ENCODE measurements at places on chromosomes 5 and 9.

- no peak for DNase-seq
Measured at GRCh38 chr9:114522286-114522685, 17.0 kb upstream of the WHRN start.

DNA sequence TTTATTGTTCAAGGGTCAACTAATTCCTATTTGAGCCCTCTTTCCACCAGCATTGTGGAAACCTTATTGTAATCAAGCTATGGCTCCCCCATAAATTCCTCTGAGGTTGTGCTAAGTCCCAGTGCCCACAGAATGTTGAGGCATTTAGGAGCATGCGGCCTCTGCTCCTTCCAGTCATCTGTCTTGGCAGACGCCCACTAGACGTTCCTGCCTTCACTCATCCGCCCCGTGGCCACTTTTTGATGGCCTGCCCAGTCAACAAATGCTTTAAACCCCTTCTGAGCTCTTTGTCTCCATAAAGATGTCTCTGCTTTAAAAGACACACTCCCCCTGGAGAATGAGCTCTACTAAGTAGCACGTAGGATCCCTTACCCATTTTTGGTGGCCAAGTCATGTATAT, 104.7 kb downstream of the GAS1 start:
- peak; percentile 16 for DNase-seq

GRCh38 chr5:115855959-115856358, 14.2 kb downstream of the AP3S1 start:
- DNase-seq, result no peak

- no peak for DNase-seq
Measured at GRCh38 chr5:126877602-126878001, 100.7 kb downstream of the LMNB1 start.

DNA sequence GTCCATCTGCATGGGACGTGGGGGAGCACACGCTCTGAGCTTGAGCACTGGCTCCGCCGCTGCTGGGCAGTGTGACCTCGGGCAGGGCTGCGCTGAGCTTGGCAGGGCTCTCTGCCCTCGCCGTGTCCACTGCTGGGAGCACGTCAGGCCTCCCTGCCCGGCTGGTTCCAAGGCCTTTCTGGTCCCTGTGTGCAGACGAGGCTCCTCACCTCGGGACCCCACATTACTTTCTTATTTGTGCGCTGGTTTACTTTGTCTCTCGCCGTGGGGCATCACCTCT, 43.9 kb downstream of the RXRA start:
- no peak for DNase-seq

DNA sequence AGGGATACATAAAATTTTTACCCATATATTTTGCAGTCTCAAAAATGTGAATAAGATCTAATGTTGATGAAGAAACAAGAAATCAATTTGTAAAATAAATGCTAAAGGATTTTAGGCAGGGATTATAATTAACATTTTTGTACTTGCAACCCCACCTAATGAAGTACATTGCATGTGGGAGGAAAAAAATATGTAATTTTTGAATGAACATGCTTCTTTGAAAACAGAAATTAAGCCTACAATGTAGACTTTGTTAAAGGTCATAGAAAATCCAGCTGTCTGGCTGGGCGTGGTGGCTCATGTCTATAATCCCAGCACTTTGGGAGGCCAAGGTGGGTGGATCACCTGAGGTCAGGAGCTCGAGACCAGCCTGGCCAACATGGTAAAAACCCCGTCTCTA, 15.6 kb downstream of the SLC27A6 start:
- DNase-seq, result no peak

GRCh38 chr5:298737-299125, 22.8 kb upstream of the AHRR start:
- no peak for DNase-seq

DNA sequence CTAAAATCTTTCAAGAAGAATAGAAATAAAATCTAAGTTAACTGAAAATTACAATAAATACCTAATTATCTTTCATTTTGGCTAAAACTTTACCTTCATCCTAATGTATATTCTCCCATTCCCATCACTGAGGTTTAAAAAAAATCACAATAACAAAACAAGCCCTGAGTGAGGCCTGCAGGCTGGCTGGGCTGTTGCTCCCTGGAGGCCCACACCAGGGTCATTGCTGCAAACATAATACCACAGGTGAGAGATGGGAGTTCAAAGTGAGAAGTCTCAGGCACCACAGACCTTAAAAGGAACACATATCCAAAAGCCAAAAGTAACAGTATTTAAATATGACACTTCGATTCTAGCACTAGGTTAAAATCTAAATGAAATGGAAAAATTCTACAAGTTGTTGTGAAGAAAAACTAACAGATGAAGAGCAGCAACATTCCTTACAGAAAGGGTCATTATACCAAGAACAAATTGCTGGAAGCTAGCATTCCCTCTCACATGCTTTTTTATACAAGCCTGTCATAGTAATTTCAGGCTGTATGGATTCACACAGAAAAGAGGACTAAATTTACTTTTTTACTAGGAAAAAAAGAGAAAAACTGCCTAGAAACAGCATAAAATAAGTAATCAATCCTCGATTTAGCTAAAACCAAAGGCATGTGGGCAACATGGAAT, 57.8 kb downstream of the AUH start:
- no peak for DNase-seq

DNA sequence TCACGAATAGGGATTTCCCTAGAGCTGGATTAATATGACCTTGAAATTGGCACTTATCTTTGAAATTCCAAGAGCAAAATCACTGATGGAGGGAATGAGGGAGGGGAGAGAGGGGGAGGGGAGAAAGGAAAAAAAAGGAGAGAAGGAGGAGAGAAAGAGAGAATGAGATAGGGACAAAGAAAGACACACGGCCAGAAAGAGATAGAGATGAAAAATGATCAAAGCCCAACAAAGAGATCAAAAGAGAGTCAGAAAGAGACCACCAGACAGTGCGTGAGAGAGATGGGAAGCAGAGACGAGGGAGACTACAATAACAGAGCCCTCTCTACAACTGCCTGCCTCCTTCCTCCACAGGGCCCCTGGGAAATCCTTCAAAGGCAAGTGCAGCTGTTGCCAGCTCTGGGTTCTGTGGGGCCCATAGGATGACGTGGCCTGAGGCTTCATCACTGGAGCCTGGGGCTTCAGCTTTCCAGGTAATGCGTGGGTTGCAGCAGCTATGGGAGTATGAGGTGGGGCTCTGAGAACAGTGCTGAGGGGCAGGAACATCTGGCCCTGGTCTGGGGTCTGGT, 58.3 kb upstream of the SHB start:
- DNase-seq, result no peak

DNA sequence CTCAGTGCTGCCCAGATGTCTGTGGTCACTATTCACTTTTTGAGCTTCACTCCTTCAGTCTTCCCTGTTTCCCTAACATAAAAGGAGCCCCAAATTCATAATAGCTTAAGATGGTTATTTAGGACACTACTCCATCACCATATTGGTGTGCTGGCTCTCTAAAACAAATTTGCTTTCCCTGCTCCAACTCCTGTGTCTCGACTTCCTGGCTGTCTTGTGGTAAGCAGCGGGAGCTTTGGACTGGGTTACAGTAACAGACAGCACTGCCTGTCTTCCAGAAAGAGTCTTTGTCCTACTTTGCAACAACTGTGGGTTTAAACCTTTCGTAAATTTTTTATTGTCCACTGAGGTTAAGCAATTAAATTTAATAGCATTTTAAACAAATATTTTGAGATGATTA, 389.4 kb downstream of the CDH9 start:
- DNase-seq, result no peak

- no peak for DNase-seq
Measured at GRCh38 chr5:135826221-135826525, 8.3 kb upstream of the SLC25A48 start.

GRCh38 chr9:112112941-112113681, 62.0 kb downstream of the SUSD1 start:
- DNase-seq, result peak; percentile 55

- DNase-seq, result peak; percentile 80
Measured at GRCh38 chr9:95756986-95757385, 118.5 kb upstream of the ERCC6L2 start.

GRCh38 chr5:125227333-125228095, 481.1 kb upstream of the ZNF608 start:
- no peak for DNase-seq

DNA sequence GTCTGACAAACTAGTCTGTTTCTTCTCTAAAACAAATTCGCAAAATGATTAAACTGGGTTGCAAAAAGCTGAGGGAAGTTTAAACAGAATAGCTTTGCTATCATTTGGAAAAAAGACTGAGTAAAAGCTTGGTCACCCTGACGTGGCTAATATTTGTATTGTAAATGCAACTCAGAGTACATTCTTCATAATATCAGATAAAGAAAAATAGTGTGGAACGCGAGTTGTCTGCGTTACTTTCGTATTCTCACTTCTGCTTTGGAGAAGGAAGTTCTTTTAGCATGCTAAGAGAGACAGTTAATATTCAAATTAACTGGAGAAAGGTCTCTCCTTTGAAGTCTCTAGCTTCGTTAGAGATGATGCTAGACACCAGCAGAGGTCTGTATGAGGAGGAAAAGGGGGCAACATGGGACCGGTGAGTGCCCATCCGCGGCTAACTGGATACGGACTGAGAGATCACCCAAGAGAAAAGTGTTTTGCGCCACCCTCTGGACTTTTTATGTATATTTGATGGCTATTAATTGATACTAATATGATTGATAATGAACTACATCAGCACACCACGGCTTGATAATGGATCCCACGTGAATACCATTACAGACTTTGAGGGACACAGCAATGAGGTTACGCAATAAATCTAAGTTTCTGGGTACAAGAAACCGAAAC, 2.9 kb upstream of the CNTRL start:
- peak; percentile 20 for DNase-seq

GRCh38 chr9:98867103-98867428, 59.6 kb downstream of the GALNT12 start:
- DNase-seq, result no peak

DNA sequence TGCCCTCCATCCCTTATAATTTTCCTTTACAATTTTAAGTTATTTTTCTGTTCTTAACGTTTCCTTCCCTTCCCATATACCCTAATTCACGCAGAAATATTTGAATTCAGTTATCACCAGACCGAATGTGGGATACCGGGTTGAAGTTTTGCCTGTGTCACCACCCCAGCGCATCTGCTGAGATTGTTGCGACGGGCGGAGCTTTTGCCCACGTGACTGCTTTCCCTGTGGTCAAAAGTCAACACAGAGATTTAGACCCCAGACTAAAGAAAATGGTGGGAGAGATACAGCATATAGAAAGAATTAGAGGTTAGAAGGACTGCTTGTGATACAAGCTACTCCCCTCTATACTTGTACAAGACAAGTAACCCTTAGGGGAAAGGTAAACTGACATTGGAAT, 326.4 kb upstream of the CTNND2 start:
- no peak for DNase-seq

- DNase-seq, result peak; percentile 27
Measured at GRCh38 chr9:107810461-107810961, 320.9 kb upstream of the KLF4 start.

DNA sequence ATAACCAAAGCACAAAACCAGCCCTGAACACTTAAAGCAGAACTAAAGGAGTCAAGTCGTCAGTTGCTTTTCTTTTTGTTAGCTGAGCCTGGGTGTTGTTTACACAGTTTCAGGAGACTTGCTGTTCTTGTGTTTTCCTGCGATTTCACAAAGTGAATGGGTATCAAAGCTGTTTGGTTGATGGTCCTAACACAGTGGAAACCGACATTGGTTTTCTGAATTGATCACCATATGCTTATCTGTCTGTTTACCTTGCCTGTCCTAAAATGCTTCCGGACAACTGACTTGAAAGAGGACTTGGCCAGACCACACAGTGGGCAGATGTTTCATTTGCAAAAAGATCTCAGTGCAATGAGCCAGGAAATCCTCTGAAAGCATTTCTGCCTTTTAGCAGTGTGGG, 676.4 kb downstream of the PRELID2 start:
- no peak for DNase-seq

- DNase-seq, result no peak
Measured at GRCh38 chr5:138850865-138851435, 24.2 kb downstream of the LRRTM2 start.

- DNase-seq, result peak; percentile 62
Measured at GRCh38 chr5:64229163-64229774, 63.6 kb downstream of the RNF180 start.

DNA sequence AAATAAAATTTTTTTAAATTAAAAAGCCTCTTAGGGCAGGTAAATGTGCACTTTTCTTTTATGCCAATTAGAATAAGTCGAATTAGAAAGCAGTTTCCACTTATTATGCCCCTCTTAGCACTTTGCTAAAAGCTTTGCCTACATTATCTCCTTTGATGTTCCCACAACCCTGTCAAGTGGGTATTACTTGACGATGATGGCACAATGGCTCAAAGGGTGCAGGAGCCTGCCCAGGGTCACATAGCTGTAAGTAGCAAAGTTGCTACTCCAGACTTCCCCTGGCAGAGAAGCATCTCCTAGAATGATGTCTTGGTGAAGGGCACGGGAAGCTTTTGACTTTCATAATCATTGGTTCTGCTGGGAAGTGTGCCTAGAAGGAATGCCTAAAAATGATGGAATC, 18.4 kb upstream of the IQGAP2 start:
- no peak for DNase-seq

DNA sequence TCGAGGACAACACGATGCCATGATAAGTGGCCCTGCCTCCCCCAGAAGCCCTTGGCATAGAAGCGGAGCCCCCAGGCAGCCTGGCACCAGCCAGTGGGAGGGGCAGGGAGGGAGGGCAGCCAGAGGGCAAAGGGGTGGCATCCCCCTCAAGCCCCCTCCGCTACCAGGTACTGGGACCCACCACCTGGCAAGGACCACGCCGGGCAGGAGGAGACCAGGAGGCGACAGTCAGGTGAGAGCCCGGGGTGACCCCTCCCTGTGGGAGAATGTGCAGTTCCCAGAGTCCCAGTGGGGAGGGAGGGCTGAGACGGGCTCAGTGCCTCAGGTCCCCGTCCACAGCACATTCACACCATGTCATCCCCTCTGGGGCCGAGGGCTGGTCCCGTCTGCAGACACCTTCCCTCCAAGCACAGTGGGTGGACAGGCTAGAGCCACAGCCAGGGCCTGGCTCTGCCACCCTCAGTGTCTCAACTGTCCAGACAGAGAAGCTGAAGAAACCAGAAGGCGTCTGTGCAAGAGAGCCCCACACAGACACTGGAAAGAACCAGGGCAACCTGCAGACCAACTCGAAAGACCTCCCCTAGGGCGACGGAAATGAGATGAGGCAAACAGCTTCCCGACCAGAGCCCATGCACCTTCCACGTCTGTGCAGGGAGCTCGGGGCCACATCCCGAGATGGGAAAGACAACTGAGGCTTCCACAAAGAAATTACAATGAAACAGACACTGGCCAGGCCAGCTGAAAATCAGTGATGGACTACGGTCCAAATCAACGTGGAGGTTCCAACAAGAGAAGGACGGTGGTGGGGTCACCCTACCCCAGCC, 11.1 kb downstream of the BRD3 start:
- DNase-seq, result no peak

DNA sequence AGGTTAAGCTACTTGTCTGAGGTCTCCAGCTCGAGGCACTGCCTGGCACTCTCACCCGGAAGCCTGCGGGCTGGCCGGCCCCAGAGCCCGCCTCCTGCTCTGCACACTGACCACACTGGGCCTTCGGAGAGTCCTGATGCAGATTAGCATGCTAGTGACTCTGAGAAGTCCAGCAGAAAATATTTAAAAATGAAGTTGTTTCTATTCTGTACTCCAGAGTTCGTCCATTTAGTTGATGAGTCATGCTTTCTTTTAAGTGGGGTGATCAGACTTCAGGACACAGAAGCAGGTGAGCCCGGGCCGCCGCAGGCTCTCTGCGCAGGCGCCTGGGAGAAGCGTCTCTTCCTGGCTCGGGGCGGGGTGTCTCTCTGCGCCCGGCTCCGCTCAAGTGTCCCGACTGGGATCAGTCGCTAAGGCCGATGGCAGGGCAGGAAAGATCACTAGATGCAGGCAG, 32.5 kb downstream of the FAM240B start:
- peak; percentile 59 for DNase-seq
